Activated naive CD8-positive, alpha-beta T cell treated with anti-CD3 and anti-CD28 coated beads, Interleukin-2, amount 10 ng/mL, durations not matched to agents 7 days and 5 days (primary cell): ENCODE measurements at places on chromosomes 12 and 14.

DNA sequence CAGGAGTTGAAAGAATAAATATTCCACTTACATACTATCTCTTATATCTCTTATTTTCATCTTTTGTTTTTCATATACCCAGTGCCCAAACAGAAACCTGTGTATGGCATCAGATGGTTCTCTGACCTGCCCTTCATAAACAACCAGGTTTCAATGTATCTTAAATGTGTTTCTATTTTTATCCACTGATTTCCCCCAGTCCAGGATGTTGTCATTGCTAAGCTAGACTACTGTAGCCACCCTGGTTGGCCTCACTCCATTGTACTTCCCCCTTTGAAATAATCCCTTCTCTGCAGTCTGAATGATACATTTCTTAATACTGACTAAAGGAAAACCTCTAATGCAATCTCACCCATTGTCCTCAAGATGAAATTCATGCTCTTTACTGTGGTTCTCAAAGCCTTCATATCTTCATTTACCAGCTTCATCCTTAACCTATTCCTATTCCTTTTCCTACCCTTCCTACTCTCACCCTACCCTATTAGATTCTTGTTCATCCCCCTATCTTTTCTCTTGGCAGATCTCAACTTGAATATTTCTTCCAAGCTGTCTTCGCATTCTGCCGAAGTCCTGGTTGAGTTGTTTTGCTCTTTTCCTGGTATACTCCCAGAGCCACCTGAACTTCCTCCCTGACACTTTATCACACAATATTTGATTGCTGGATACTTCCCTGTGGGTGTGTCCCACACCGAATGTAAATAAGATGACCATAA is 312.4 kb downstream of the FOXG1 start:
- DNase-seq, result no peak

GRCh38 chr12:47194501-47194900 is 114.7 kb upstream of the AMIGO2 start:
- no peak for DNase-seq

- no peak for DNase-seq
Measured at GRCh38 chr14:37027188-37027824, 145.1 kb downstream of the SLC25A21 start.

GRCh38 chr12:12056951-12057350 is 13.8 kb upstream of the BCL2L14 start:
- DNase-seq, result no peak

DNA sequence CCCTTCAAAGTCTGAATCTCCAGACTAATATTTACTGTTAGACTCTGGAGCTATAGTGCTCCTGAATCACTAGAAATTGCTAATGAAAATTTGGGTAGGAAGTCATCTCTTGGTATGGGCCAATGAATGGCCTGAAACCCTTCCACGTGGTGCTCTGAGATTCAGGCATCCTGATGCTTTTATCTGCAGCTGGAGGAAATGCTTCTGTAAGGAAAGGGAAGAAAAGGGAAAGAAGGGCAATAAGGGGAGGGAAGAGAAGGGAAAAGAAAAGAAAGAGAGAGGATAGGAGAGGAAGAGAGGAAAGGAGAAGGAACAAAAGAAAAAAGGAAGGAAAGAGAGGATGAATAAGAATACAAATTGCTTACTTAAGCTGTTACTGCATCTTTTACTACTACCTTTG is 182.3 kb downstream of the GRIP1 start:
- no peak for DNase-seq

GRCh38 chr12:127381681-127382080 is 885.3 kb upstream of the TMEM132C start:
- DNase-seq, result no peak

DNA sequence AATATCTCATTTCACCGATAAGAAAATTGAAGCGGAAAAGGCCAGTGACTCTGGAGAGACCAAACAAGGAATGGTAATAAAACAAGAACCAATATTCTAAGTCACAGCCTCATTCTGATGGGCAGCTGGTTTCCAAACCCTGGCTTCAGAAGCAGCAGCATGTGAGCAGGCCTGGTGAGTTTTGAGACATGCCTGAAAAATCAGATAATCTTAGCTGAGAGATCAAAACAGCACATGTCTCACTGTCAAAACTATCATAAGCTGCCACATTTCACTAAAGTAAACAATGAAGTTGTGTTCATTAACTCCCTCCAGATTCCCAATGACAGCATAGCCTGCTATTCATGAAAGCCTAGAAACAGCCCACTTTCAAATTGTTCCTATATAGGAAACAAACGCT is 36.5 kb downstream of the CIT start:
- no peak for DNase-seq

GRCh38 chr14:82067221-82067875 is 533.7 kb upstream of the SEL1L start:
- DNase-seq, result no peak

DNA sequence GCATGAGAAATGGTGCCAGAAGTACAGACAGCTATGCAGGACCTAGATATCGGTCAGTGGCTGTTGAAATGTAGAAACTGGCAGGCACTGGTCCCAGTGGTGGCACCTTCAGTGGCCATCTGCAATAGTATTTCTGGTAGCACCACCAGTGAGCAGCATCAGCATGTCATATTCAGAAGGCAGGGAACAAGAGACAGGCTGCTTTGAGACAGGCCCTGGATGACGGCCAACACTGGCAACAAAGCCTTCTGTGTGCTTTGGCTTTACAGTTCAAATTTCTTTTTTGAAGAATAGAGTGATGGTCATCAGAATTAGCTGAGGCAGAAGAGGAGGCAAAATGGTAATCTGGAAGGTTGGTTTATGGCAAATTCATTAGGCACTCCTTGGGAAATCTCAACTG is 273.4 kb upstream of the SLC16A7 start:
- no peak for DNase-seq

DNA sequence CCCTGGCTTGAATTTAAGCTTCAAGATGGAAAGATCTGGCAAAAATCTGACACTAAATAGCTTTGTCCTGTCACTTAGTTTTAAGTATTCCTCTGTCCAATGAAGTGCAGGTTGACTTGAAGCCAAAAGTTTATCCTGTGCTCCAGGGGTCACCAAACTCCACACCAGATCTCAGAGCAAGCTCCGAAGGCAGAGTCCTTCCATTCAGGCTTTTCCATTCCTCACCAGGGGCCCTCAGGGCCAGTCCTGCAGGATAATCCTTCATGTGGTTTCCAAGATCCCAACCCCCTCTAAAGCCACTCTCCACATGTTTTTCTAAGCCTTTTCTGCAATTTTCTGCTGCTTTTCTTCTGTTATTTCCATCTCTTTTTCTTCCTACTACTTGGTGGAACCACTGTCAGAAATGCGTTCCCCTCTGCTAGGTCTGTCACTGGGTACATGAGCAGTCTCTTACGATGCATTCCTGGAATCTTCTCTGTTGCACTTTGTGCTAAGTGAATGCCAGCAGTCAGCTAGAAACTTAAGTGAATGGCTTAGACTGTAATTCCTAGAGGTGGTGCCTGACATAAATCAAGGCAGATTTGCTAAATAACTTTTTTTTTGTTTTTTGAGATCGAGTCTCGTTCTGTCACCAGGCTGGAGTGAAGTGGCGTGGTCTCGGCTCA is 251.4 kb downstream of the MSRB3 start:
- no peak for DNase-seq

GRCh38 chr14:75845136-75845804 is 136.5 kb downstream of the TGFB3 start:
- no peak for DNase-seq

GRCh38 chr12:79885911-79886490 is 48.9 kb downstream of the PPP1R12A start:
- no peak for DNase-seq

- no peak for DNase-seq
Measured at GRCh38 chr14:30521899-30522736, 36.8 kb upstream of the G2E3 start.

DNA sequence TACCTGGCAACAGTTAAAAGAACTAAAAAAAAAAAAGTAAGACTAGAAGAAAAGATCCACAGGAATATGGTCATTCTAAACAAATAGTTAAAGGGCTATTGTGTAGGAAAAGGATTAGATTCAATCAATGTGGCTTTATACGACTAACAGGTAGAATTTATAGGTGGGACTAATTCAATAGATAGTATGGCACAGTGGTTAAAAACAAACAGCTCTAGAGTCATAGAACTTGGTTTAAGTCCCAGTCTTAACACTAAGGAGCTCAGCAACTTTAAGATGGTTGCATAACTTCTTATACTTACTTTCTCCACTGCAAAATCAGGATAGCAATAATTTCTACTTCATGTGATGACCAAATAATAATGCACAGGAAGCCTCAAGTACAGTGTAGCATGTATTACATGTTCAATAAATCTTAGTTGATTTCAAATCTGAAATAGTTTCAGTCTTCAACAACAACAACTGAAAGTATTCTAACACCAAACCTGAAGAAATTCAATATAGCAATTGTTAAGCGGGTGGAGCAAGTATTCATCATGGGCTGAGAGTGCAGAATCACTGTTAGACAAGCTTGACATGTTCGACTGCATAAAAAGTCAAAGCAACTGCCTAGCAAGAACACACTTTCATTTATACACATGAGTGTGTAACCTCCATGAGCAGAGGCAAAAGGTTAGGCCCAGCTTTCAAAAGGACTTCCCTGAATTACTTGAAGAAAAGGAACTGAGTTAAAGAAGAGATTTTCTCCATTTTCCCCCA is 50.4 kb downstream of the ITPR2 start:
- DNase-seq, result no peak

GRCh38 chr12:103677905-103678304 is 90.8 kb downstream of the STAB2 start:
- DNase-seq, result no peak

DNA sequence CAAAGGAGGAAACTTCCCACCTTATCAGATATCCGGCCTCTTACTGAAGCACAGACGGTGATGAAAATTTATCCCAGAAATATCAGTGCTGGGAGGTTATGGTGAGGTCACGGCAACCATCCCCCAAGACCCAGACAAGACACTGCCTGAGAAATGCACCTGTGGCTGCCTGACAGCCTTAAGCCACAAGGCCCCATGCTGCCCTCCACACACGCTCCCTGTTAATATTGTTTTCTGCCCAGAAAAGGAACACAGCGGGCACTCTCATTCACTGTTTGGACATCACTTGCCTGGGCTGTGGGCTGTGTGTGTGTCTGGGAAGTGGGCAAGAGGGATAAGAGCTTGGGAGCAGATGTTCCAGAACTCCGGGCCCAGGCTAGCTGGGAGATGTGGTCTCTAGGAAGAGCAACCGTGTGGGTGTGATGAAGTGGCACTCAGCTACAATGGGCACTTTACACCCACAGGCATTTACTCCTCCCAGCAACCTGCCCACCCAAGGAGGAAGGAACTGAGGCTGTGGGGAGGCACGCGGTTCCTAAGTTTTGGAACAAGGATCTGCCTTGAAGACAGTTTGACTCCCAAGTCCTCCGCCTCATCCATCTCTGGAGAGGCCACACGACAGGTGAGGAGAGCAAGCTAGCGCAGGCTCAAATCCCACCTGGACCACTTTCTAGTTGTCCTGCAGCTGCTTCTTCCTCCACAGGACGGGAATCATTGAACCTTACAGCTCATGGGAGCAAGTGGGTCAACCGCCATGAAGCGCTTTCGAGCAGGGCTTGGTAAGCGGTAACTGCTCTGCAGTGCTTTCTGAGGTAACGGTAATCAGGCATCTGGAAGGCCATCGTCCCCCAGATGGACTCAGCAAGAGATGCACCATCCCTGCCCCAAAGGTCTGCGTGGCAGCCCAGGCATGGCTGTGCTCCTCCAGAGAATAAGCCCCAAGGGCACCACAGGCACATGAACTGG is 91.4 kb downstream of the CHGA start:
- no peak for DNase-seq

DNA sequence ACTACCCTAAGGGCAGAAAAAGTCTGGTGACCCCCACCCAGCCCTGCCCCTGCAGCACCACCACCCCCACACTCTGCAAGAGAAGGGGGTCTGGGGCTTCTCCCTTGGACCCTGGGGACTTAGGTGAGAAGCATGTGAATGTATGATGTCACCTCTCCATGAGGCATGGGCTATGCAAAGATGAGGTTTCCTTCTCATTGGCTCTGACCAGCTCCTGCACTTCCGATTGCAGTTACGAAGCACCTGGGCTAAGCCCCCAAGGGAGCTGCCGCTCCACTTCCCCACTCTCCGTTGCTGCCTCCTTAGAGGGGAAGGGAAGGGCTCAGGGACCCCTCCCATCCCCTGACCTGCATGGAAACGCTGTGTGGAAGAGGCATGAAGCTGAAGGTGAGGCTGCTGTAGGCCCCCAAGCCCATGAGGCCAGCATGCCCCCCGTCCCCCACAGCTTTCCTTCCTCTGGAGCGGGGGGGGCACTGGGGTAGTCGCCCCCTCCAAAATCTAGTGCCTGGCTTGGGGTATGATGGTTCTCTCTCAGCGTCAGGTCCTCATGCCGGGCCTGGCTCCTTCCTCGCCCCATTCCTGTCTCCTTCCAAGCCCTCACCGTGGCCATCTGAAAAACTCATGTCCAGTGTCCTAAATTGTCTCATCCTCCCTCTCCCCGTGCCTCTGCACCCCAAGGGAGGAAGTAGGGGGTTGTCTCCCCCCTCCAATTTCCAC is 5.5 kb upstream of the DDX23 start:
- DNase-seq, result no peak

GRCh38 chr12:47393403-47393790 is 312.4 kb downstream of the RPAP3 start:
- no peak for DNase-seq

- DNase-seq, result no peak
Measured at GRCh38 chr12:69321351-69321750, 26.8 kb upstream of the LYZ start.

GRCh38 chr12:110079477-110080400 is 31.4 kb upstream of the C12orf76 start:
- peak; percentile 74 for DNase-seq

- no peak for DNase-seq
Measured at GRCh38 chr12:69642531-69642930, 31.8 kb upstream of the LRRC10 start.

GRCh38 chr14:94346841-94347240 is 23.7 kb upstream of the SERPINA6 start:
- no peak for DNase-seq

DNA sequence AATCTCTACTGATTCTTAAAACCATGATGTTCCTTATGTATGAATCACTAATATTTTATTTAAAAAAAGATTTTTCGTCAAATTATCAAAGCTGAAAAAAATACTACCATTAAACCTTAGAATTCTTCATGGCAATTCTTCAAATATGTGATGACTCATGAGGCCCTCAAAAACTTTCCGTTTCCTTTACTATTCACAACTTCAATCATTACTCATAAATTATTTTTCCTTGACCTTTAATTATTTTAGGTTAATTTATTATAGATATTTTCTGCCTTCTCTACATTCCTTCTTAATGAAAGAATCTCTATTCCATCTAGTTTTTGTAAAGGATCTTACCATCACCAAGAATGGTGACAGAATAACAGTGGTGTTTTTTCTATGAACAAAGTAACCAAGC is 162.1 kb upstream of the SOX5 start:
- no peak for DNase-seq

- DNase-seq, result no peak
Measured at GRCh38 chr14:91727121-91727520, 4.8 kb downstream of the CATSPERB start.

- DNase-seq, result no peak
Measured at GRCh38 chr12:43836475-43836989, 651 bp downstream of the TMEM117 start.

GRCh38 chr12:126952096-126953007 is 1314.6 kb upstream of the TMEM132C start:
- no peak for DNase-seq
